Stimulated activated CD4-positive, alpha-beta T cell treated with anti-CD3 and anti-CD28 coated beads, Interleukin-15, amount 100 ng/mL, for 1 hour (primary cell): ENCODE measurements at places on chromosomes 6 and 20.

DNA sequence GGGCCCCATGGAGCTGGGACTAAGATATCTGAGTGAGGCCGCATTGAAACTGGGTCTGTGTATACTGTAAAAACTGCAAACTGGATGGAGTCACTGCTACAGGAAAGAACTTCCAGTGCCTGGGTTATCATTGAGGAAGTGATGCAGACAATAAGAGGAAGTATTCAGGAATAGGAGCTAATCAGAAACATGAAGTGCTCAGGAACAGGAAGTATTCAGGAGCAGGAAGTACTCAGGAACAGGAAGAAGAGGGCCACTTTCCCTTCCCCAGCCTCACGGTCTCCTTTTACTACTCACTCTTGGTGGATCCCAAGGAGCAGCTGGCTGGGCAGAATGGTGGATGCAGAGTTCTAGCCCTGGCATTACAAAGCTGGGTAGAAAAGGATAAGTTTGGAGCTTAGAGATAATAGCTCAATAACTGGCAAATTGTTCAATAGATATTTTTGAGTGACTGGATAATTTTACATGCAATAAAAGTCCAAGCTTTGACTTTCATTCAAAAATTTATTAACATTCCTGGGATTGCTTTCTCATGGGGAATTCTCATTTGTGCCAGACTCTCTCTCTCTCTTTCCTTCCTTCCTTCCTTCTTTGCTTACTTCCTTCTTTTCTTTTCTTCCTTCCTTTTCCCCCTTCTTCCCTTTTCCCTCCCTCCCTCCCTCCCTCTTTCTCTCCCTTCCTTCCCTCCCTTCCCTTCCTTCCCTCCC, 82.2 kb upstream of the PAX1 start:
- no peak for DNase-seq

DNA sequence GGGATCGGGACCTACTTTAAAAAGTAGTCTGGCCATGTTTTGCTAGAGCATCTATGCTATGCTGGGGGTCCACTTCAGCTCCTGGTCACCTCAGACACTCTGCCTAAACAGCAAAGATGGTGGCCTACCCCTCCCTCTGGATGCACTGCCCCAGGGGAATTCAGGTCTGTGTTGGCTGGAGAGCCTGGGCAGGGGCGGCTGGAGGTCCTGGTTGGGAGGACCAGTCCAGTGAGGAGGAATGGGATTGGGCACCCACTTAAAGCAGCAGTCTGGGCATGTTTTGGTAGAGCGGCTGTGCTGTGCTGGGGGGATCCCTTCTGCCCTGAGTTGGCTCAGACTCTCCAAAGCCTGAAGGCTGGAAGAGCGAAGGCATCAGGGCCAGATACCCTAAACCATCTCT, 23.2 kb upstream of the TCF21 start:
- DNase-seq, result no peak

DNA sequence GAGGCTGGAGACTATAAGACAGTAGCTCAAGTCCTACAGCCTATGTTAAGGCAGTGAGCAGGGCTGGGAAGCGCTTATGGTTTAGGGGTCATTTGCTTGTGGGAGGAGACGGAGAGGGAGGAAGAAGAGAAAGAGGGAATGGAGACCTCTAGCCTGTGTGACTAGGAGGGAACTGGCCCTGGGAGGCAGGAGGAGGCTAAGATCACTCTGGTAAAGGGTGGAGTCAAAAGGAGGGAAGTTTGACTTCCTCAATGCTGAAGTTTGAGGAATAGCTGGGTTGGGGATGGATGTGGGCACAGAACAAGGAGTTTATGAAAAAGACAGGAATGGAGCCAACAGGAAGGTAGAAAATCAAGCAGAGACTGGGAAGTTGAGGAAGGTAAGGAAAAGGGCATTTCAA, 6.4 kb upstream of the BACH2 start:
- DNase-seq, result no peak

DNA sequence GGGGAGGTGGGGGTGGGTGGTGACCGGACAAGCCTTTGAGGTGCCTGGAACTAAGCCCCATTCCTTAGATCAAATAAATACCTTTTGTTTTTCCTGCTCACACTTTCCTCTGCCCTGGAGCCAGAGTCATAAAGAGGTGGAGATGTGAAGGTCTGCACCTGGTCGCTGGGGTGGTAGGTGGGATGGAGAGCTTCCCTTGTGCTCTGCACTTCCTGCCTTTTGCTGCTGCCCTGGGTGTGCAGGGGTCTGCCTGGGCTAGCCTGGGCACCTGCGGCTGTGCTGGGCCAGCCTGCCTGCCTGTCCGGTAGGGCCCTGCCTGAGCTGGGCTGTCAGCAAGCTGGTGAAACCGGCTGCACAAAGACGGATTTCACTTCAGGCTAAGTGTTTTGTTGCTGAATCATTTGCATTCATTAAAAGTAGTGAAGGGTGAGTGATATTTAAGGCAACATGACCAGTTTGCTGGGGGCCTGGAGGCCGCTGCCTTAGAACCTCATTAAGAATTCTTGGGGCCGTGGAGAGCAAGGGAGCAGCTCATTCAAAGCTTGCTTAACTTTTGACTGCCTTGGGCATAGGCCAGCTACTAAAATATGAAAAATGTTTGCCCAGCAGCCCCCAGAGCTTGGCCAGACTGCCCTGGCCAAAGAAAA, 20.5 kb downstream of the PTK7 start:
- DNase-seq, result no peak

- no peak for DNase-seq
Observed at GRCh38 chr6:1600764-1601157, 9.0 kb upstream of the FOXC1 start.

DNA sequence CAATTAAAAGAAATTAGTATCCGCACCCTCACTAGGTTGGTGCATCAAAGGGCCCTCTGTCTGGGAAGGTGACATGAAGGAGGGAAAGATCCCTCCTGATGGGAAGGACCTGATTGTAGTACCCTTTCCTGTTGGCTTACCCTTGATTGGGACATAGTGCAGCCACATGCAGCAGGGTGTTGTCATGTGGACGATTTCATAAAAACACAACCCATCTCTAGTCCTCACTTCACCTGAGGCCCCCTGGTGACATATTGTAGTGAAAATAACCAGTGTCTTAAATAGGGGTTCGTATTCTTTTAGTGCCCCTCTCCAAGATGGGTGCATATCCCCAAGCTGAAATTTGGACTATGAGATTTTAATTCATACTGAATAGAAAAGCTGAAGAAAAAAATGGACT, 97.3 kb downstream of the SLX4IP start:
- no peak for DNase-seq

GRCh38 chr6:153063936-153064335, 61.4 kb upstream of the MTRF1L start:
- no peak for DNase-seq

- no peak for DNase-seq
Observed at GRCh38 chr6:125212377-125212776, 58.8 kb downstream of the TPD52L1 start.

DNA sequence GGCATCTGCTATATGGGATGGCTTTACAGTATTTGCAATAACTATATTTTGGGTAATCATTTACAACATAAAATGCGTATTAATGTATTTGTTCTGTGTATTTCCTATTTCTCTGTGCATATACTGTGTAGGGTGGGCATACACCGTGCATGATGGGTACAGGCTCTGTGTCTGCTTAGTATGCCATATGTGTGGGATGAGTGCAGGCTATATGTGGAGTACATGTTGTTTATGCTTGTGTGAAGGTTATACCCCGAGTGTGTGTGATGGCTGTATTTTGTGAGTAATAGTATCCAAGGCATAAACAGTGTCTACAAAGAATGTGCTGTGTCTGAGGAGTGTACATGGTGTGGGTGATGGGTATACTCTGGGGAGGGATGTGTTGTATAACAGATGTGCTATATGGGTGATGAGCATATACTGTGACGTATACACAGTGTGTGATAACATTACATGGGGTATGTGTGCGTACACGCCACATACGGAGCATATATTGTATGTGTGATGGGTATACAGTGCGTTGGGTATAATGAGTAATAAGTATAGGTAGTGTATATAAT, 52.7 kb downstream of the CPXM1 start:
- DNase-seq, result no peak

DNA sequence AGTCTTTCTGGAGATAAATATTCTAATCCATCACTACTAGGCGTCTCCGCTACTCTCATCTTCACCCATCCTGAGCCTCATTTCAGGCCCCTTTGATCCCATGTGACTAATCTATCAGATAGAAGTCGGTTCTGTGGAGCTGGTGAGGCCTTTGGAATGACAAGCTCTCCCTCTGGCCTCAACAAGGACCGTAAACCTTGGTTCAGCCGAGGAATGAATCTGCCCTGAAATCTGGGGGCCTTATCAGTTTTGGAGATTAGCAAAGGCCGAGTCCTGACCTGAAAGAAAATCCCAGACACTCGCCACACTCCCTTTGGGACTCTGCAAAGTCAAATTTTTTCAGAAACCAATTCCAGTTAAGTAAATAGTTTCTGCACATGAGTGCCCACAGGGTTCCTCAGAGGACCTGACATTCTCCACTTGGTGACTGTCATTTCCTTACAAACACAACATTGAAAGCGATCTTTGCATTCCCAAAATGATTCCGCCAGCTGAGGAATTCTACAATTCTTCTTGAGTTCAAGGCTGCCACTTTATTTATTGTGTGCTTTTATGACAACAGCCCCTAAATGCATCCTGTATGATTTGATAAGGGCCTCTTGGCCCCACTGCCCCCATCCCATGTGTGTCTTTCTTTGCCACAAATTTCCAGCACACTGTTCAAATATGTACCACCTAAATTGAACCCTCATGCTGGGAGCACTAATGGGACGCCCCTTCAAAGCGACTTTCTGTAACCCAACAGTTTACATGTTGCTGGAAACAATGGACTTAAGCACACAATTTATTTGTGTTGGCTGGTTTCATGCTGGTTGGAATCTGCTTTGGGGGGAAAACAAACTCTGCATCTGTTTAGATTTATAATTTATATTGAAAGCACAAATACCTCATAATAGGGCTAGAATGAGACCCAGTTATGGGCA, 10.0 kb upstream of the RIPOR3 start:
- no peak for DNase-seq

DNA sequence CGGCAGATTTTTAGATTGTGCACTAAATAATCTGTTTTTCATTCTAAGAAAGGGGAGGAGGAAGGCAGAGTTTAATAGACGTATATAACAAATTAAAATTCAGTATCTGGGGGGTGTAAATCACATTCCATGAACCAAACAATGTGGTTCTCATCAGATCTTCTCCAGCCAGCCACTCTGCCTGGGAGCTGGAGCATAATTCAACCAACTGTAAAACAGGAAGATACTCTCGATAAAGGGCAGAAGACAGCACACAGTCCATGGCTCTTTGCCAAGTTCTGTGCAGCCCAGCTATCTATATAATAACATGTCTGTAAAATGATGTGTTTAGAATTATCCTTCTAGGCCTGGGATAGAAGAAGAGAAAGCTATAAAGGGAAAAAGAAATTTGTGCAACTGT, 289.9 kb upstream of the ZFP64 start:
- no peak for DNase-seq

DNA sequence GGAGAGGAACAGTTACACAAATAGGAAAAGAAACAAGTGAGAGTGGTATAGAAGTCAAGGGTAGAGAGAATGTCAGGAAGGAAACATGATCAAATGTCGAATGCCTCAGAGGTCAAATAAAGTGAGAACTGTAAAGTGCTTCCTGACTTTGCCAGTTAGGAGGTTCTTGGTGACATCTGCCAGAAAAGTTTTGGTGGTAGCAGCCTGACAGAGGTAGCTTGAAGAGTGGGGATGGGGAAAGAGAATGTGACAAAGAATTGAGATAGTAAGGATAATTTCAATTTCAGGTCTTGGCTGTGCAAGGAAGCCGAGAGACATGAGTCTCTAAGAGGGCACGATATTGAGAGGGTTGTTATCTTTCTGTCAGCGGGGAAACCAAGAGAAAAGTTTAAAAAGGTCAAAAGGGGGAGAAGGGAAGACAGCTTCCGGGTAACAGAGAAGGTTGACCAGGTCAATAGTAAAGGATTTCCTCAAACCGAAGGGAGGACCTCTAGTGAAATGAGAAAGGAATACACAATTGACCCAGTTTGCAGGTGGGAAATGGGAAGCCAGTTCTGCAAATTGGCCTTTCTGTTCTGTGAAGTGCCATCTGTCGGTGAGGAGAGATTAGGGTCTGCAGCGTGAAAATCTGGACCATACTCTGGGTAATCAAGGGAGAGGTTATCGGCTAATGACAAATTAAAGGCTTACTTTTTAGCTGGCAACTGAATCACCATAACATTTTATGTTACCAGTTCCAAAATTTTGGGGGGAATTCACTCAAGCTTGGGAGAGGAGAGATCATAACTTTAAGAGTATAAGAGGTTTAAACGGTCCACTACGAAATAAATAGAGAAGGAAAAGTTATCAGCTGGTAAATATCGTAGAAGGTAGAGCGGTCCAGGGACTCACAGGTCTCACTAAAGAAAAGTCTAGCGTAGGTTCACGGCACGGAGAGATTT, 973 bp upstream of the BRD2 start:
- DNase-seq, result no peak

GRCh38 chr6:148221196-148221979, 121.2 kb upstream of the SASH1 start:
- no peak for DNase-seq

DNA sequence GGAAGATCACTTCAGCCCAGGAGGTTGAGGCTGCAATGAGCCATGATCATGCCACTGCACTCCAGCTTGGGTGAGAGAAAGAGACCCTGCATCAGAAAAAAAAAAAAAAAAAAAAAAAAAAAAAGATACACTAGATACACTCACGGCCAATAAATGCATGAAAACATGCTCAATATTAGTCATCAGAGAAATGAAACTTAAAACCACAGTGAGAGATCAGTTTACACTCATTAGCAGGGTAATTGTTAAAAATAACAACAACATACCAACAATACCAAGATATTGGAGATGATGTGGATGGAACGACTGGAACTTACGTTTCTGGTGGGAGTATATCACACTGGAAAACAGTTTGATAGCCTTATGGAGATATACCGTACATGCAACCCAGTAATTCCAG, 29.9 kb downstream of the HS3ST5 start:
- no peak for DNase-seq

DNA sequence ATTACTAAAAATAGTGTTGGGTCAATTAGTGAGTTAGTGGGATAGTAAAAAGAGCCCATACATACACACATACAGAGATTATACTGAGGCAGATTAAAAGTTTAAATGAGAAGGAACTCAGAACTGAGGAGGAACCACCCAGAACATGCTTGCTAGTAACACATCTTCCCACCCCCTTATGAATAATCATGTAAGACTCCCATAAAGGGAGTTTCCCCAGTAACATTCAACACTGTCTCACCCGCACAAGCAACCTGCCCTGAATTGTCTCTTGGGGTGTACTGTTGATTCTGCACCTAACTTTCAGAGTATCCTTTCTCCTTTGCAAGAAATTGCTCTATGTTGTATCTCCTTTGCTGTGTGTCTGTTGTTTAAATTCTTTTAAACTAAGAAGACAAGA, 11.1 kb upstream of the HLA-DQB2 start:
- no peak for DNase-seq
